Activated T-helper 1 cell treated with Interleukin-2 at 50 U/mL for 16 hours (primary cell): ENCODE measurements at places on chromosomes 3 and 15.

DNA sequence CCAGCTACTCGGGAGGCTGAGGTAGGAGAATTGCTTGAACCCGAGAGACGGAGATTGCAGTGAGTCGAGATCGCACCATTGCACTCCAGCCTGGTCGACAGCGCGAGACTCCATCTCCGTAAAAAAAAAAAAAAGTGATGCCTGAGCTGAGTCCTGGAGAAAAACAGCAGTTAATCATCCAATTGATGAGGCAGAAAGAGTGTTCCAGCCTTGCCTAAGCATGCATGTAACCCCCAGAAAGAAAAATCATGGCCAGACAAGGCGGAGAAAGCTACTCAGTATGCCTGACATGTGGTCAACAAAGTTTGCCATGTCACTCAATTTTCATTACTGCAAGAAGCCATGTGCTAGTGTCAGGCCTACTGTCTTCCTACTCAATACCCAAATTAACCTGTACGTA lies 593.1 kb upstream of the MDFIC2 start:
- DNase-seq, result no peak

DNA sequence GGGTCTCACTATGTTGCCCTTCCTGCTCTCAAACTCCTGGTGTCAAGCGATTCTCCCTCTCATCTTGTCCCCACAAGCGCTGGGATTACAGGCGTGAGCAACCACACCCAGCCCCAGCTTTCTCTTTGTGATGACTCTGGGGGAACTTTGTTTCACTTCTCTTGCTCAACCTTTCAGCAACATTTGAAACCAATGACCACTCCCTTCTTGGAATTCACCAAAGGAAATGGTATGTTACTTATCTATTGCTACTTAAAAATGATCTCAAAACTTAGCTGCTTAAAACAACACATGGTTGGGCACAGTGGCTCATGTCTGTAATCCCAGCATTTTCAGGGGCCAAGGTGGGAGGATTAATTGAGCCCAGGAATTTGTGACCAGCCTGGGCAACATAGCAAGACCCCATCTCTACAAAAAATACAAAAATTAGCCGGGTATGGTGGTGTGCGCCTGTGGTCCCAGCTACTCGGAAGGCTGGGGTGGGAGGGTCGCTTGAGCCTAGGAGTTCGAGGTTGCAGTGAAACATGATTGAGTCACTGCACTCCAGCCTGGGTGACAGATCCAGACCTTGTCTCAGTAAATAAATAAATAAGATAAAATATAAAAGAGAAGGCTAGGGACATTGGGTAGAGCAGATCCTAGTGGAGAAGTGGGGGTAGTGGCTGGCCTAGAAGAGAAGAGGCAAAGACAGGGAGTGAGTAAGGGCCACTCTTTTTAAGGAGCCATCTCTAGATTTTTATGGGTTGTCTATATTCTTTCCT lies 10.3 kb upstream of the COPG1 start:
- DNase-seq, result no peak

DNA sequence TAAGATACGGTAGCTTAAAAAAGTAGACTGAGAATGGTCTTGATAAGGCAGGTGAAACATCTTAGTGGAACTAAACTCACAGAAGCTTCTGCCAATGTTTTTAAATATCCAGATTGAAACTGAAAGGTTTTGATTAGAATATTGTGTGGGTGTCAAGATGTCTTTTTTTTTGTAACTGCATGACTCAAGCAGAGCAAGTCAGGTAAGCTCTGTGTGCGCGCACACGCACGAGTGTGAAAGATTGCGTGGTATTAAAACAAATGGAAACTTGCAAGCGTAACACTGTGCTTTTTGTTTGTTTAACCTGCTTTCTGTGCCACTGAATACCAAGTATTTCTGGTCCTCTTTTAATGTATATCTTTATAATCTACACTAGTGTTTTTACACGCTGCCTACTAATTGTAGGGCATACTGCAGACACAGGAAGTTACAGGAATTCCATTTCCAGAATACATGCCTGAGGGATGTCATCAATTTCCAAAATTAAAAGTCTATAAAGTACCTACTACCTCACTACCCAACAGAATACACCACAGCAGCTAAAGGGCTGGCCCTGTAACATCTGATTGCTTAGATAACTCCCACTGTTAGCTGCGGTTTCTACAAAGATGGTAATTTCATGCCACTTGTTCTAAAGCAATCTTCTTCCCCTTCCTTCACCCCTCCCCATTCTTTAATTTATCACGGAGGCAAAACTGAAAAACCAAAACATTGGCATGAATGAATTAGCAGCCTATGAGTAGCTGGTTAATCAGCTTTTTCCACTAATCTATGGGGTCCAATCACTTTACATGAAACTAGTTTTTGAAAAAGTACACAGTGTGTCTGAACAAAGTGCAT lies 472.8 kb downstream of the SHQ1 start:
- DNase-seq, result no peak

DNA sequence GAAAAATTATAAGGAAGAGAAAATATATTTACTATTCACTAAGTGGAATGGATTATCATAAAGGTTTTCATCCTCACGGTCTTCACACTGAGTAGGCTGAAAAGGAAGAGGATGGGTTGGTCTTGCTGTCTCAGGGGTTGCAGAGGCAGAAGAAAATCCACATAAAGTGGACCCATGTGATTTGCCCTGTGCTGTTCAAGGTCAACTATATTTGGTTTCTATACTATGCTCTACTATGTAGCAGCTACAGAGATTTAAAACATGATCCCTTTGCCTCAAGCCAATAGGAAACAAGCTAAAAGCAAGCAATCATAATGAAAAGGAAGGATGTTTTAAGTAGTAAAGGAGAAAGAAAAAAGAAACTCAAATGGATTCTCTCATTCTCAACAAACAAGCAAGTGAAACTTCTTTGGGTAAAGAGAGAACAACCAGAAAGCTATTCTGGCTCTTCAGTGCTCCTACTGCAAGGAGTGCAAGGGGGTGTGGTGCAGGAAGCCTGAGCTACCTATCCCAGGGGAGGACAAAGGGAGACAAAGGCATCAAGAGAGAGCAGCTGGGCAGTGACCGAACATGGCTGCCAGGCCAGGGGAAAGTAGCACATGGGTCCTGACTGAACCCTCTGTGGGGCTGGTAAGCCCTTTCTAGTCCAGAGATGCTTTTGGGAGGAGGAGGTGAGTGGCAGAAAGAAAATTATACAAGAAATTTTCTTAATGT lies 35.9 kb downstream of the SFMBT1 start:
- DNase-seq, result no peak

DNA sequence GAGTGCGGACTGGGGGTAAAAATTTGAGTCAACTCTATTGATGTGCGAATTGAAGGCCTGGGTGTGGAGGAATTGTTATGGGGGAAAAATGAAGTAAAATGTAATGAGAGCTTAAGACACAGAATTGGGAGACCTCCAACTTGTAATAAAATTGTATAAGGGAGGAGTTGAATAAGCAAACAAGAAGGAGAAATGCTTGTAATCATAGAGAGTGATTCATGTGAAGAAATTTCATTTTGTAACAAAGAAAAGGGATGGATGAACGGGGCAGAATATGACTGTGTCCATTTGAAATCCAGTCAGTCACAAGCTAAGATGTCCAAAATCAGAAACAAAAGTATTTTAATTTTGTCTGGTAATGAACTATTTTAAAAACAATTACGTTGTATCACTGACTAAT lies 552.3 kb downstream of the NAALADL2 start:
- no peak for DNase-seq

DNA sequence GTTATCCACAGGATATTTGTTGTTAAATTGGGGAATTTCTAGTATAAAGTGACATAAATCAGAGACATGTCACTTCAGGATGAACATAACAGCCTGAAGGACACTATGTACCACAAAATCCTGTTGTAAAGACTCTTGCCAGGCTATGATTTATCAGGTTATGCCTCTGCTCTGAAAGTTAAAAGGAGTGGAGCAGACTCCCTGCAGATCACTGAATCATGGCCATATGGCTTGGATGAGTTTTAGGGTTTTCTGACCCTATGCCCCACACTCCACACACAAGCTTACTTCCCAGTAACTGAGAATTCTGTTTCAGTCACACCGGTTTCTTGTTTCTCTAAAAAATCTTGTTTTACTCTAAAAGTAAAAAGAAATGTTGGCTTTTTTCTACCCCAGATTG lies 869.4 kb downstream of the NAALADL2 start:
- DNase-seq, result no peak

GRCh38 chr3:167151636-167152035 lies 228.5 kb downstream of the ZBBX start:
- DNase-seq, result no peak

- DNase-seq, result no peak
These were observed 16.9 kb upstream of the MEX3B start for GRCh38 chr15:82062479-82063454.

DNA sequence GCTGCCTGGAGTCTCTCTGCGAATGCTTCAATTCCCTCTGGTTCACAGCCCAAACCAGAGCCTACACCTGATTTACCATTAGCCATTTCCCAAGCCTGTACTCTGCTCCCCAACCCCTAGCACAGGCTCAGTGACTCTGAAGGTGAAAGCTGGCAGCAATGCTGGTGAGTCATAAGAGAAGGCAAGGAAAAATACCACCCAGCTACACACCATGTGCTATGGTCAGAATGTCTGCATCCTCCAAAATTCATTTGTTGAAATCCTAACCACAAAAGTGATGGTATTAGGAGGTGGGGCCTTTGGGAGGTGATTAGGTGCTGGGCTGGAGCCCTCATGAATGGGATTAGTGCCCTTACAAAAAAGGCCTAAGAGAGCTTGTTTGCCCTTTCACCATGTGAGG lies 117.1 kb upstream of the TJP1 start:
- DNase-seq, result no peak

- no peak for DNase-seq
These were observed 54.4 kb downstream of the TPRA1 start for GRCh38 chr3:127535901-127536829.

DNA sequence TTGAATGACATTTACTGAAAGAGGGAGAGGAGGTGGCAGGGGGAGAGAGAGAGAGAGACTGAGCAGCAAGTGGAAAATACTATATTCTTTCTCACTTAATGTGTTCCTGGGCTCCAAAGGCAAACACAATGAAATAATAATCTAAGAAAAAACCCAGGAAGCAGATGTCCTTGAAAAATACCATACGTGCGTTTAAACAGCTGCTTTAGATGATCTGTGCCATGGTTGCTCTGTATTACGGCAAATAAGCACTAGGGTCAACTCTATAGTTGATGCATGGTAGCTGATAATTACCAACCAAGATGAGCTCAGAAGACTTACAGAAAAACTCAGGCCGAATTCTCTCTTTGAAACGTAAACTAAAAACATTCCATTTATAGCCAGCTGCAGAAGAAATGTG lies 410.3 kb upstream of the TBL1XR1 start:
- DNase-seq, result no peak

DNA sequence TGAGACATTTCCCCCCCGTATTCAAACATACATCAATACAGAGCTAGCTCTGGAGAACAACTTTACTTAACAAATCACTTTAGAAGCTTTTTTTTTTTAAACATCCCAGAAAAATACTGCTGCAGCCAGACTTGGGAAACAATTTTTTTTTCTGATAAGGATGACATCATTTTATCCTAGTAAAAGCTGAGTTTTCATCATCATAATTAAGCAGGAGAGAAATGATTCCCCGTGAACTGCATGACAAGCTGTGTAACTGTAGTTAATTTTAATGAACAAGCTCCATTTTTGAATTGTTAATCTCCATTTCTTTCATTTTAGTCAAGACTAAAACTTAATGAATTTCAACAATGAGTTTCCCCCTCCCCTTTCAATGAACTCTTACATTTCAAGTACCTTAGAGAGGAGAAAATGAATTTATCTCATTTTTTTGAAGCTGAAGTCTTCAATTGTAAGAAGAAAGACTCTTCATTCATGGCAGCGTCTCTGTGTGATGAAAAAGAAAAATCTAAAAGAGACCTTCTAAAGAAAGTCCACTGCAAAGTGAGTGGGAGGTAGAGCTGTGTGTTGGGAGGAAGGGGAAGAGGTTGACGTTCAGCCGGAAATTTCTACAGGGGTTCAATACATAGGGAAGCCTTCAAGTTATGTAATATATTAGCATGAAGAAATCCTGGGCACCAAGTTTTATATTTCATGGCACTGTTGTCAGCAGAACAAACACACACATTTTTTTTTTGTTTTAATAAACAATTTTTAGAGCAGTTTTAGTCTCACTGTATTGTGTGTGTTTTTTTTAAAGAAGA lies 31.7 kb downstream of the HES1 start:
- no peak for DNase-seq

- DNase-seq, result no peak
These were observed 45.4 kb downstream of the PSMD6 start for GRCh38 chr3:63977893-63978292.

GRCh38 chr3:174495928-174496327 lies 363.2 kb upstream of the NAALADL2 start:
- no peak for DNase-seq

DNA sequence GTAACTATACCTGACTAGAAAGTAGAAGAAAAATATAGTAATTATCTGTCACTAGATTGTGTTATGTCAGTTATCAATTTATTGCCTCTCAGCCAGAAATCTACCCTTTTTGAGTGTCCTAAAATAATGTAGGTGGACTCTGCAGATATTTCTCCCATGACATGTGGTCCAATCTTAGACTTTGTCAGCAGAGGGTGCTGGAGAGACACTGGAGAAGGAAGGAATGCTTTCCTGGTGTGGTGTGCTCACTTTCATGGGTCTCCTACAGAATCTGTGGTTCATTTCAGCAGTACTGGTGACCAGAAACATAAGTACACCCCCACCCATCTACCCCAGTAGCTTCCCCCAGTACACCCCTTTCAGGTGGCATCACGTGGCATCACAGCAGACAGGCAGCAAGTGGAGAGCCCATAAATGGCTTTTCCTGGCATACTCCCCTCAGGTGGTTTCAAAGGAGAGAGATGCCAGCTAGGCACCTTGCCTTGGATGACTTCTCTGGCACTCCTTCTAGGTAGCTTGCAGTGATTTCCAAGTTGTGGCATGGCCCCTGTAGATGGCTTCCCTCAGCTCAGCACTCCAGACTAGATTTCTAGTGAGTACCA lies 114.7 kb downstream of the GADL1 start:
- DNase-seq, result no peak

GRCh38 chr3:29642393-29643033 lies 361.6 kb downstream of the RBMS3 start:
- no peak for DNase-seq

- DNase-seq, result no peak
These were observed 62.7 kb downstream of the TASOR start for GRCh38 chr3:56620371-56620770.

- no peak for DNase-seq
These were observed 14.8 kb upstream of the GASK1A start for GRCh38 chr3:42964266-42964665.

- DNase-seq, result no peak
These were observed 44.2 kb downstream of the APBA2 start for GRCh38 chr15:28930011-28930410.

DNA sequence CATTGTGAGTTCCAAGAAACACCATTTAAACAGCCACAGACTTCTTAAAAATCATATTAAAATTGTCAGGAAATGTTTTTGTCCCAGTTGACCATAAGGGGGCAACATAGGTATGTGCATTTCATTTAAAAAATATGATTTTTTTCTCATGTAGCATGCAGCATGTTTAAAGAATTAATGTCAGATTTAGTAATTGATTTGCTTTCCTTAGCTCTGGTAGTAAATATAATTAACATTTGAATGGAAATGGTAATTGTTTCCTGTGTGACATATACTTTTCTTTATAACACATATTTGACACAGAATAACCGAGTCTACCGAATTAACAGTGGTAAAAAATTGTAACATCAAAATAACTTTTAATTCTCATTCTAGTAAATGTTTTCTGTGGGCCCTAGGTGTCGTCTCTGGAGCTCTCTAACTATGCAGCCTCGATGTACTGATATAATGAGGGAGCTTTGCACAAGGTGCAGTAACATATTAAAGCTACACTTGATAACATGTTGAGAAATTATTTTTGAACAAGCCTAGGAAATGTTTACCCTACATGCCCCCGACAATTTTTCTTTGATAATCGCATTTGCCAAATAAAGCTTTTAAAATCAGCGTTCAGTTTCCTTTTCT lies 34.9 kb downstream of the NXPE3 start:
- DNase-seq, result no peak
